Vagina (tissue), 2 donors: ENCODE measurements at places on chromosomes 2 and 18.

GRCh38 chr18:46458472-46458871 lies 198.5 kb downstream of the LOXHD1 start:
- DNase-seq, result no peak

DNA sequence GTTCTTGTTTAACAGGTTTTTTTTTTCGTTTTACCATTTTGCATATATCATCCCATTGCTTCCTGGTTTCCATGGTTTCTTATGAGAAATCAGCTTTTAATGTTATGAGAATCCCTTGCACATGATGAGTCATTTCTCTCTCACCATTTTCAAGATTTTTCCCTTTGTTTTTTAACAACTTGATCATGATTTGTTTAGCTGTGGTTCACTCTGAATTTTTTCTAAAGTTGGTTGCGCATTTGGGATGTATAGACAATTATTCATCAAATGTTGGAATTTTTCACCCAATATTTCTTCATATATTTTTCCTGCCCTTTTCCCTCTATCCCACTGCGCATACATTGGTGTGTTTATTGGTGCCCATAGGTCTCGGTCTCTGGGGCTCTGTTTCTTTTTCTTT lies 42.4 kb upstream of the BIN1 start:
- DNase-seq, result no peak

- no peak for DNase-seq
Observed at GRCh38 chr18:26406854-26407517, 141.4 kb downstream of the KCTD1 start.

DNA sequence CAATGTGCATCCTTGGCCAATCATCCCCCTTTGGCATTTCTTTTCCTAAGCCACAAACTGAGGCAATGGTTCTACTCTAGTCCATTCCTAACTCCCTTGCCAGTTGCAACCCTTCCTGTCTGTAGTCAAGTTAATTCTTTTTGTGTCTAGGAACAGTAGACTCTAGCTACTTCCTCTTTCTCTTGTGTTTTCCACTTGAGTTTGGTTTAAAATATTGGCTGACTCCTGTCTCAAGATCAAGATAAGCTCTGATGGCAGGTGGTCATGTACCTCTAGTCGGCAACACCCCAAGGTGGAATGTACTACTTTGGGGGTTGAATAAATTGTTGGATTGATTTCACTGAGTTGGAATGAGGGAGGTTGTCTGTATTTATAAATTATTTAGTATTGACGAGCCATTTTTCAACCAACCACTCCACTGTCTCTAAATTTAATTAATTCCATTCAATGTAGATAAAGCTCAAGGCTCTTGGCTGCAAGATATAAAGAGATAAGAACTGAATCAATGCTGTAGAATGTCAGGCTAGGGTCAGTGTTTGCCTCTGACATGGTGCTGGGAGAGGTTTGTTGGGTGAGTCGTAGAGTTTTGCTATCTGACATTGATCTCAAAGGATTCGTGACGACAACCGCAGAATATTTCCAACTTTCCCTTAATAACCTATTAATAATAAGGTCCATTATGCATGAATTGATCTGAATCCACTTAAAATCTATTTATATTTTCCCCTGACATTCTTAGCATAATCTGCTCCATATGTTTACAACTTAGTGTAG lies 188.7 kb upstream of the APCDD1 start:
- no peak for DNase-seq

- DNase-seq, result no peak
Observed at GRCh38 chr2:20288642-20289340, 61.9 kb downstream of the PUM2 start.

DNA sequence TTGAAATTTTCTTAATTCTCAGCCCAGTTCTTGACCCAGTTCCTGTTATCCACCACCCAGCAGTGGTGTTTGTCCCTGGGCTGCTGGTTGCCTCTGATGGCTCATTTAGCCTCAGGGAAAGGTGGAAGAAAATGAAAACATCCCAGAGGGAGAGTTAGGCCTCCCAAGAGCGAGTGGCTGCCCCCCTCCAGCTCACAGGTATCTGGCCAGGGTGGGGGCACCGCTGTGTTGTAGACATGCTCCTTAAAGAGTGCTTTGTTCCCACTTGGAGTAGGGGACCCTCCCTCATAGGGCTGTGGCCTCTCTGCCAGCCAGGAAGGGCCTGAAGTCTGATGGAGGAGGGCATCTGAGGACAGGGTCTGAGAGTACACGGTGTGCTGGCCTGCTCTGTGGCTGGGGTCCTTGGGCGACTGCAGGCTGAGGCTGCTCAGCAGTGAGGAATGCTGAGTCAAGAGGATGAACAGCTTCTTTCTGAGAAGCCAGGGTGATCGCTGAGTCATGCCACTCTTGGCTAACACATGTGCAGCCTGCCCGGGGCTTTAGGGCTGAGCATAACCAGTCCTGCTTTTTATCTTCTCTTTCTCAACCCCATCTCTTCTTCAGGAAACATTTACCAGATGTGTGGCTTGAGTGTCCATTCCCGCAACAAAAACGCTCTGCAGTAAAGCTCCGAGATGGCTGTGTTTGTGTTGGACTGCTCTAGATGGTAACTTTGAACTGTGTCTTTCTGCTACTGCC lies 72.3 kb downstream of the IL1R2 start:
- no peak for DNase-seq

- DNase-seq, result no peak
Observed at GRCh38 chr18:32337821-32338220, 132.9 kb downstream of the GAREM1 start.

GRCh38 chr2:31238126-31238905 lies 4.4 kb downstream of the EHD3 start:
- peak; percentile 94 for DNase-seq

- peak; percentile 49 for DNase-seq
Observed at GRCh38 chr2:71888751-71889445, 258.8 kb downstream of the CYP26B1 start.

DNA sequence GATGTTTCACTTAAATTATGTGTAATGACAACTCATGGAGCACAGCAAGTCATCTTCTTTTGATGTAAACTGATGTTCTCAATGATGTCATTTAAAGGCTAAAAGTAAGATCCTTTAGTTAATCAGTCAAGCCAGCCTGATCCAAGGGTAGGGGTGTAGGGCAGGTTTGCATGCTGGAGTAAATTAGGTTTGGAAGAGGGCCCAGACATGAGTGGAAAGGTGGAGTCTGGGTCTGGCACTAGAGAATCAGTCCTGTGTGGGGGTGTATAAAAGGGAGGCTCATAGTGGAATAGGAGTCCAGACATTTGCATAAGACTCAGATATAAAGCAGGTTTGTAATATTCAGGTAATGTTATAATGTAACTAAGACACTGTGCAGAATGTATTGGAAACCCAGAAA lies 88.8 kb upstream of the NYAP2 start:
- no peak for DNase-seq

DNA sequence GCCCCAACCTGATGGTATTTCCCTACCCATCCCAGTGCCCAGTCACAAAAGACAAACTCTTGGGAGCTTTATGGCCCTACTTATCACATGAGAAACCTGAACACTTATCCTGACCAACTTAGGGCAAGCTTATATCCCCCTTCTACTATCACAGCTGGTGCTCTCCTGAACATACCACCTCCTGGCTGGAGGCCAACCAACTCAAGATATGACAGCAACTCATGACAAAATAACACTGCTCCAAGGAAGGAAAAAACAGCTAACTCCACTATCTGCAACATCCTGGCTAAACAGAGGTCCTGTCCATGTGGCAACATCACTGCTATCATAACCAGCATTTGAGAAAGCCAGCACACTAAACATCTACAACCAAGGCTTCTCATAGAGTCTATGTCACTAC lies 20.9 kb upstream of the CLASP1 start:
- no peak for DNase-seq

GRCh38 chr2:162824304-162824703 lies 14.3 kb downstream of the KCNH7 start:
- DNase-seq, result no peak

DNA sequence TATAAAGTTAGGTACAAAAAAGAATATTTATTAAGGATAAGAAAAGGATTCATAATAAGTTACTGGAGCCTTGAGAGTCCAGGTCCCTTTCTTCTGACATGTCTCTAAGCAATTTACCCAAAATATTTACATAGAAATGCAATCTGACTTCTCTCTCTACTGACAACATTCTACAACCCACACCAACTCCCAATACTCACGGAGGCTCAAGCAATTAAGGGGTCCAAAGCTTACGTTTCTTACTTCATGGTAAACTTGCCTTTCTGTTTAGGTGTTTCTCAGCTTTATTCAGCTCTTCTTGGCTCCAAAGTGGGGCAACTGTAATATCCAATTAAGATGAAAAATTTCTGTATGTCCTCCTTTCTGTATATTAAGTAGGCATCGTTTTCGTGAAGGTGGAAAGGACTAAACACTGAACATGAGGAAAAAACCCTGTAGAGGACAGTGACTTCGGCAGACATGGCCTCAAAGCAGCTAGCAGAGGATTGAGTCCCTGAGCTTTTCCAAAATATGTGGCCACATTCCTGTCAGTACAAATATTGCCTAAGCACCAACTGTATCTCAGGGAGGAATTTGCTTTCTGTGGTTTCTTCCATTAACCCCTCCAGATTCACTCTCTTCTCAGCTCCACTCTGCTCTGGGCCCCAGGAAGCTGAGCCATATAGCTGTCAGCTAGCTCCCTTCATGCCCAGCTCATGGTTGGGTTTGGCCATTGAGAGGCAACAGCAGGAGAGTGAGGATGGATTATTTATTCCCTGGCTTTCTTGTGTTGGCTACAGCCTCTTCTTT lies 67.9 kb upstream of the GLS start:
- no peak for DNase-seq

GRCh38 chr18:60040971-60041370 lies 141.2 kb downstream of the PMAIP1 start:
- no peak for DNase-seq

- DNase-seq, result no peak
Observed at GRCh38 chr18:24776019-24776418, 315.6 kb downstream of the HRH4 start.

GRCh38 chr2:25587361-25587760 lies 86.0 kb downstream of the DTNB start:
- no peak for DNase-seq

DNA sequence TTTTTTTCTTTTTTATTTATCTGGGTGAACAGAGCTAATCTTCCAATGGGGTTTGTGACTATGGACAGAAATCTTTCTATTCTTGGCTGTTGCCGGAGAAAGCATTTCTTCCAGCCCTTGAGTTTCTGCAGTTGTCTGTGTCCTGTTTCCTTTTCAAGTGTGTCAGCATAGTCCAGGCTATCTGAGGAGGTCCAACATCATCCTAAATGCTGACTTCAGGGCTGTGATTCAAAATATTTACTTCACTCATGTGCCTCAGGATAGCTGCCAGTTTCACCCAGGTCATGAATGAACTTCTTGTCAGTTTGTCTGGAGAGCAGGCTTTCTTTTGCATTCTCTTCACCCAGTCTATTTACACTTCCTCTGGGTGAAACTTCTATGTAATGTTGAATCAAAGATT lies 27.9 kb downstream of the ITGAV start:
- no peak for DNase-seq

GRCh38 chr18:22946217-22946616 lies 13.1 kb downstream of the RBBP8 start:
- DNase-seq, result no peak

DNA sequence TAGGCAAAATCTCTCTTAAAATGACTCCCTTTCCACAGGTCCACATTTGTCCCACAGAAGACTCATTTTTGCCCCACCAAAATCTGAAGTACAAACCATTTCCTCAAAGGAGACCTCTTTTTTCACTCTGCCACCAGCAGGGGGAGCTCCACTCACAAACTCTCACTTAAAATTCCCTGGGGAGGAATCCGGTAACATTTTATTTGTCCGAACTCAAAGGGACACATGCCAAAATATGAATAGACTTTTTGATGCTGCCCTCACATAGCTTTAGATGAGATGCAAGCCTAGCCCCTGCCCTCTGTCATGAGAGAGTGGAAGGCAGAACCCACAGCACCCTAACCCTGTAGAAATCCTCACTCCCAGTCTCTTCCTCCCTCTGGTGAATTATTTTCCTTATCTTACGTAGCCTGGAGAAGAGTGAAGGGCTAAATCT lies 57.1 kb downstream of the RMDN2 start:
- no peak for DNase-seq

DNA sequence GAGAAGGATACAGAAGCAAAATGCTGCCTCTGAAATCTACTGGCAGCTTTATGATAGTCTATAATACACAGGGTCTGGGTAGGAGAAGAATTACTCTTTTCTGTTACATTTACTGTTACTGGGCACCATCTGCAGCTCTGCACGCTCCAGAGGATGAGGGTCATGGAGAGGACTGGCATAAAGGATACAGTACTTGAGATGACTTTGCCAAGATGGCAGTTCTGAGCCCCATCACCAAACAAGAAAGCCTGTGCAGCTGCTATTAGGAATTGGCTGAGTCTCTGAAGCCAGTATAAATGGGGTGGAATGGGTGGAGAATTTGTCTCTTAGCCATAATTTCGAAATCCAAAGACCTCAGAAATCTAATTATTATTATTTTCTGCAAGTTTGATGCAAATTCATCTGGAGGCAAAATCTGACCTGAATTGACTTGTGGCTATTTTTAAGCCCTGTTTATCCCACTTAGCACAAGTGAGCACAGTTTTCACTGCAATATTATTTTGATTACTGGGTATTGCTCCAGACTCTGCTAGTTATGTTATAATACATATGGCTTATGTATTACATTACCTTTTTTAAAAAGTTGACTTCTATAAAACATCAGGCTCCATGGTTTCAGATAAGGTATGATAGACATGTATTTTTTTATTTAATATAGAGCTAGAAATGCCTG lies 579.5 kb downstream of the MBD2 start:
- no peak for DNase-seq

DNA sequence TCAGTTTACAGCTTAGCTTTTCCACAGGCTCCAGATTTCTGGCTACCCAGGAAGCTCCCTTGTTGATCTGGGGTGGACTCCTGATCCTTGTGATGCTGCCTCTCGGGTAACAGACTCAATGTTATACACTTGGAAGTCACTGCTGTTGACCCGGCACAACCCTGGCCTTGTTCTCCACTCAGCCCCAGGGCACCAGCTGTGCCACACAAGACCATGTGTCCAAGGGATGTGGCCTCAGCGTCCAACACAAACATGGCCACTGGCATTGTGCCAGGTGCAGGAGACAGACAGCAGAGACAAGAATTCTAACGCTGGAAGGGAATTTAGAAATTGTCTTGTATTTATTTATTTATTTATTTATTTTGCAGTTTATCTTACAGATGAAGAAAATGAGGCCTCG lies 39.0 kb upstream of the PPP4R1 start:
- no peak for DNase-seq

- no peak for DNase-seq
Observed at GRCh38 chr2:175366815-175367214, 185.3 kb upstream of the ATP5MC3 start.
